ENCODE measurements at places on chromosomes 16 and 17. TPM values are rescaled to one million over a fixed set of nuclear protein-coding genes. Genes with fewer than 3 reads are reported as not detected.

TNP2 gene
- total RNA-seq = not detected

RAP1GAP2 gene
- 40.3 TPM for total RNA-seq

TANC2 gene
- total RNA-seq = 5.9 TPM

RMI2 gene
- 98.2 TPM for total RNA-seq

KRT25 gene
- not detected for total RNA-seq

HS3ST4 gene
- total RNA-seq = 2.1 TPM

KCTD2 gene
- 24.3 TPM for total RNA-seq

NPW gene
- 1.9 TPM for total RNA-seq

CDH16 gene
- total RNA-seq = not detected

KRT17 gene
- total RNA-seq = 0.63 TPM

SEZ6L2 gene
- 55.8 TPM for total RNA-seq

MFSD6L gene
- total RNA-seq = 1.9 TPM

EVPLL gene
- 0.42 TPM for total RNA-seq

WDR59 gene
- 54.5 TPM for total RNA-seq

TBC1D3G gene
- not detected for total RNA-seq

CCL7 gene
- not detected for total RNA-seq

KRT36 gene
- not detected for total RNA-seq

OR4D1 gene
- 0.10 TPM for total RNA-seq

TANGO6 gene
- 18.8 TPM for total RNA-seq

ABCA10 gene
- total RNA-seq = not detected

DOK4 gene
- total RNA-seq = 26.6 TPM

SOX15 gene
- 23.6 TPM for total RNA-seq
